ENCODE measurements at places on chromosomes 13 and 19.
A peak's percentile ranks its signal among the peaks of the same experiment; 100 is the strongest.

DNA sequence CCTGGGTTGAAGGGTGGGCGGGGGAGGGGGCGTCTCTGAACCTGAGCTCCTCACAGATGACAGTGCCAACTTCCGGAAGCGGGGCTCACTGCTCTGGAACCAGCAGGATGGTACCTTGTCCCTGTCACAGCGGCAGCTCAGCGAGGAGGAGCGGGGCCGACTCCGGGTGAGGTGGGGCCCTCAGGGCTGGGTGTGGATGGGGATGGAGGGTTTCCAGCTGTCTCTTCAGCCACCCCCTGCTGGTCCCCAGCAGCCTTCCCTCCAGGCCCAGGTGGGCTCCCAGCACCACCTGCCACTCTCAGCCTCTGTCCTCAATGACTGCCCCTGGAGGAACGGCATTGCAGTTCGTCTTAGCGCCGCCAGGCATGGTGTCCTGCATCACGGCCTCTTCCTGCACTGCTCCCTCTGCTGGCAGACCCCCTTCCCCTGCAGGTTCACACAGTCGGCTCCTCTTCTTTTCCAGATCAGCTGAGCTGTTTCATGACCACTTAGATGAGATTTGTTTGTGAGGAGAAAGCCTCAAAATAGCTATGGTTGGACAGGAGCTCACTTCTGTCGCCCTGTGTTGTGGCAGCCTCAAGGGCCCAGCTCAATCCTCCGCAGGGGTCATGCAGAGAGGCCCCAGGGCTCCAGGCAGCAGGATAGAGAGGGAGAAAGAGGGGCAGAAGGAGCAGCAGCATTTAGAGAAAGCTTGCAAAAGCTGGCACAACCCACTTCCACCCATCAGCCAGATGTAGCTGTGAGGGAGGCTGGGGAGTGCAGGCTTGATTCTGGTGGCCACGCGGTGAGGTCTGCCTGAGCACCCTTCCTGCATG is 2.5 kb upstream of the GARIN5A start:
- DNase-seq = peak; percentile 14

DNA sequence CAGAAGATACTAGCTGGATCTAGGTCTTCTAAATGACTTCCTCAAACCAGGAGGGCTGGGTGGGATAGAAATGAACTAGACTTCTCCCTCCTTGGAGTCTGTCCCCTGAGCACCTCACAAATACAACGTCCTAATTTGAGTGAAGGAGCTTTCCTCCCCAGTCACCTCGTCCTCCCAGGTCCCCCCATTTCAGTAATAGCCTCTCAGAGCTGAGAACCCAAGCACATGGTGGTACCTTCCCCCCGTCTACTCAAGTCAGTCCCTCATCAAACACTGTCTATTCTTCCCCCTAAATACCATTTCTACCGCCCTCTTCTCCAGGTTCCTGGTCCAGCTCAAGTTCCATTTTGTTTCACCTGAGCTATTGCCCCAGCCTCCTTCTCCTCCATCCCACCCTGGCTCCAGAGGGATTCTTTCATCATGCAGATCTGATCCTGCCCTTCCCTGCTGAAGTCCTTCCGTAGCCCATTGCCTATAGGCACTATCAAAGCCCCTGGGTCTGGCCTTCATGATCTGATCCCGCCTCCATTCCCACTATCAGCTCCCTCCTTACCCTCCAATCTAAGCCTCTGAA is 5.3 kb upstream of the PRKCG start:
- peak; percentile 50 for DNase-seq

DNA sequence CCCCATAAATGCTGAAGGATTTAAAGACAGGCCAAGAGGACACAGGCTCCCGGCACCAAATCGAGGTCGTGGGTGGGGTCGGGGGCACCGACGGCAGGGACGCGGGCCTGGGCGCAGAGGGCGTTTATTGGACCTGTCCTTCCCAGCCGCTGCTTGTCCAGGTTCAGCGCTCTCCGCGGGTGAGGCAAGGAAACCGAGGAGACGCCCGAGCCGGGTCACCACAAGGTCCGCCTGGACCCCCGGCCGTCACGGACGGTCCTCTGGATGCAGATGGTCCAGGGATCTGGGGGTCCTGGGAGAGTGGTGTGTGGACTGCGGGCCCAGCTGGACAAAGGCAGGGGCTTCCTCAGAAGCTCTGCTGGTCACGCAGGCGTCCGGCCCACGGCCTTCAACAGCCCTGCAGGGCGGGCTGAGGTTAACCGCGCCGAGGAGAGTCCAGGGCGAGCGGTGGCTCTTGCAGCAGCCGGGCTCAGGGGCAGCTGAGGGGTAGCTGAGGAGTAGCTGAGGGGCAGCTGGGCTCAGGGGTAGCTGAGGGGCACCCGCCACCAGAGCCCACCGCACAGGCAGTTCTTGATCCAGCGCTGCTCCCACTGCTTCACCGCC is 8.5 kb downstream of the CFD start:
- no peak for DNase-seq

GRCh38 chr19:32227561-32228165 is 117.7 kb upstream of the ZNF507 start:
- DNase-seq = no peak

GRCh38 chr19:38522915-38523314 is 89.4 kb downstream of the RYR1 start:
- DNase-seq = no peak

DNA sequence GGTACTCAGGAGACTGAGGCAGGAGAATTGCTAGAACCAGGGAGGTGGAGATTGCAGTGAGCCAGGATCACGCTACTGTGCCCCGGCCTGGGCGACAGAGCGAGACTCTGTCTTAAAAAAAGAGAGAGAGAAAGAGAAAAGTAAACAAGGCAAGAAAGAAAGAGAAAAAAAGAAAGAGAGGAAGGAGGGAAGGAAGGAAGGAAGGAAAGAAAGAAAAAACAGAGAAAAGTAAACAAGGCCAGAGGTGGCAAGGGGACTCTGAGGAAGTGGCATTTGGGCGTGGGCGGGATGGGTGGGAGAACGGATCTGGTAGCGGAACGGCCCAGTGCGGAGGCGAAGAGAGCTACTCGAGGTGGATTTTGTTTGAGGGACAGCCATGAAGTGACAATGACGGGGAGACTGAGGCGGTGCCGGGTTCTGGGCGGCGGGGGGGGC is 7.5 kb upstream of the ARRDC2 start:
- no peak for DNase-seq

DNA sequence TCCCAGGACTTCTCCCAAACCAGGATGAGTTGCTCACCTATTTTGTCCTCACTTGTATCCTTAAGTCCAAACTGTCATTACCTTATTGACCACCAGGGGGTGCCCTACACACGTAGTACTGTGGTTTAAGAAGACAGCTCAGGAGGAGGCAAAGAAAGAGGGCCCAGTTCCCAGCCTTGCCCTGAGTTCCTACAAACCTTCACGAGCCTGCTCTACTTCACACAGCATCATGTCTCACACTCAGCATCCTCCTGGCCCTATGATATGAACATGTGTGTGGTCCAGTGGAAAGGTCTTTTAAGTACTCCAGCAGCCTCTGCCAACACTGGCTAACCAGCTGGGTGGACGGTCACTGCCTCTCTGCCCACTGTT is 8.1 kb upstream of the ZNF784 start:
- peak; percentile 93 for DNase-seq

DNA sequence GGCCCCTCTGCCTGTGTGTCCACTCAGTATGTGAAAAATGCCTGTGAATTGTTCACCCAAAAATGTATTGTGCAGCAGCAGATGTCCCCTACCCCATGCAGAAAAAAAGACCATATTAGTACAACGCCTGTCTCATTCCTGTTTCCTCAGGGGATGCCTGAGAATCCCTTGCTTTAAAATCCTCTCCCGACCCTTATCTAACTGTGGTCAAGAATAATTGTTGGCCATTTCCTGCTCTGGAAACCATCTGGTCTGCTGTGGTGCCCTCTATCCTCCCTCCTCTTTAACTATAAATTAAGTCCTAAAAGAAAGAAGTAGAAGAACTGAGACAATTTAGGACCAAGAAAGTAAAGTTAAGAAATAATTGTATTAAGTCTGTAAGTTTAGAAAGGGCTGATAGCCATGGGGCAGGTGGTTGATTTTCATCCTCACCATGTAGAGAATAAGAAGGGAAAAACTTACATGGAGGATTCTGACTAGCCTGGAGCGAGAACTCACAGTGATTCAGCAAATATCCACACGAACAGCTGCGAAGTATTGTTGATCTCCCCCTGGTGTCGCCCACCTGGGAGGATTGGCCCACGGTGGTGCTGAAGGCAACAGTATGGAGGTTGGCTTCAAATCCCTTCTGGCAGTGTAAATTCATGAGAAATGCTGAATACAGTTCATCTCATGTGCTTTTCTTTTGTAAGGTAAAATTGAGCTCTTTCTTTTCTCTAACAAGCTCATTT is 85.6 kb downstream of the COL4A2 start:
- no peak for DNase-seq

DNA sequence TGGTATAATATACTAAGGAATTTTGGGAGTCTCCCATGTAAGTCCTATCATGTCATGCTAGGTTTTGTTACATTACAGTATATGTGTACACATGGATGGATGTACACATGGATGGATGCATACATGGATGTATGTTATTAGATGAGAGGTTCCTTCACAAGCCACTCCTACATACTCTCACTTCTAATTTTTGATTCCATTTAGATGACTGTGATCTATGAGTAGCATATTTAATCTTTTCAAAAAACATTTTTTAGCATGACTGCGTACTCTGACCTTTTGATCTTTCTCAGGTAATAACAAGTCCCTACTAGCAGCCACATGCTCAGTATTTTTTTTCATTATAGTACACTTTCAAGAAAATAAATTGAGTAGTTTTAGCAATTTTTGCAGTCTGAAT is 441.8 kb downstream of the SLITRK1 start:
- no peak for DNase-seq

- peak; percentile 75 for DNase-seq
These were observed 381 bp downstream of the CKAP2 start for GRCh38 chr13:52455677-52456041.

GRCh38 chr19:45047188-45047797 is 8.4 kb downstream of the CLASRP start:
- DNase-seq = no peak

DNA sequence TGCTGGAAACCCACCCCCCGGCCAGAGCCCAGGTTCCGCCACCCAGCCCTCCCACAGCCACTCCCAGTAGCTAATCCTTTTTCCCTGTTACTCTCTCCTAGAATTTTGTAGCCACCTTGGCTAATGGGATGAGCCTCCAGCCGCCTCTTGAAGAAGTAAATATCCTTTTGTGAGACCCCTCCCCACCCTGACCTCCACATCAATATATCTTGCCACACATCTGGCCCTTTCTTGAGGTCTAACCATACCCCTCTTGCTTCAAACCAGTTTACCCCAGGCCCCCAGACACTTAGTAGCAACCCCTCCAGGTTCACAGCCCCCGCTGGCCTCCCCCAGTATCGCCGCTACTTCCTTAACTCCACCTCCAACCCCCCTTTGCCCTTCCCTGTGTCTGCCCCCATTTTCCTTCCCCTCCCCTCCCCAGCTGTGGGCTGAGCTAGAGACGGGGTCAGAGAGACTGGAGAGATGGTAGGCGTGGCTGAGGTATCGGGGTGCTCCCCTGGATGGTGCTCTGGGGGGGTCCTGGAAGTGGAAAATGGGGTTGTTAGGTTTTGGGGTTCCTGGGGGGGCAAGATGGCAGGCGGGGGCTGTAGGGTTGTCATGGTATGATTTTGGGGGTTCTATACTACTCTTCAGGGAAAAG is 2.8 kb downstream of the PRMT1 start:
- DNase-seq = no peak

GRCh38 chr13:113668491-113668971 is 1.5 kb downstream of the GRK1 start:
- DNase-seq = no peak

- no peak for DNase-seq
These were observed 71.6 kb downstream of the HSPH1 start for GRCh38 chr13:31090096-31090495.

DNA sequence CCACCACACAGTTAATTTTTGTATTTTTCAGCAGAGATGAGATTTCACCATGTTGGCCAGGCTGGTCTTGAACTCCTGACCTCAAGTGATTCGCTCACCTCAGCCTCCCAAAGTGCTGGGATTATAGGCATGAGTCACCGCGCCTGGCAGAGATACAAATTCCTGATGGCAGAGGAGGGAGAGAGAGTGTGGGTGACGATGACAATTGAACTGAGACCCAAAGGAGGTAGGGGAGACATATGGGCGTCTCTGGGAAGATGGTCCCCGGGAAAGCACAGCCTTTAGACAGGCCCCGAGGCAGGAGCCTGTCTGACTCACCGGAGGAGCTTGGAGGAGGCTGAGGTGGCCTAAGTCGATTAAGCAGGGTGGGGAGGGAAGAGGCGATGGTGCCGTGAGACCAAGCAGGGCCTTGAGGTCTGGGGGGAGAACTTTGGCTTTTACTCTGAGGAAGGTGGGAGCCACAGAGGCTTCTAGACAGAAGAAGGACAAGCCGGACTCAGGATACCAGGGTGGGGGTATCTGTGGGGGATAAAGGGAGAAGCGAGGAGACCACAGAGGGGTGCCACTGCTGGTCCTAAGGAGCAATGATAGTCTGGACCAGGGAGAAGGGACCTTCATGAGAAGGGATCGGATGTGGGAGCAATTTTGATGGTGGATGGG is 38.2 kb downstream of the ARRDC2 start:
- DNase-seq = no peak

Data from CD4-positive, alpha-beta T cell treated with Interleukin-21 for 1 hour (primary cell).